CD4-positive, alpha-beta T cell treated with Interleukin-12 subunit alpha and Interleukin-12 subunit beta, for 1 hour (primary cell): ENCODE measurements at places on chromosomes 5 and 9.

- DNase-seq: no peak
Observed at GRCh38 chr9:127928676-127929624, 1.6 kb downstream of the PIP5KL1 start.

- no peak for DNase-seq
Observed at GRCh38 chr9:122118343-122119165, 25.4 kb upstream of the TTLL11 start.

DNA sequence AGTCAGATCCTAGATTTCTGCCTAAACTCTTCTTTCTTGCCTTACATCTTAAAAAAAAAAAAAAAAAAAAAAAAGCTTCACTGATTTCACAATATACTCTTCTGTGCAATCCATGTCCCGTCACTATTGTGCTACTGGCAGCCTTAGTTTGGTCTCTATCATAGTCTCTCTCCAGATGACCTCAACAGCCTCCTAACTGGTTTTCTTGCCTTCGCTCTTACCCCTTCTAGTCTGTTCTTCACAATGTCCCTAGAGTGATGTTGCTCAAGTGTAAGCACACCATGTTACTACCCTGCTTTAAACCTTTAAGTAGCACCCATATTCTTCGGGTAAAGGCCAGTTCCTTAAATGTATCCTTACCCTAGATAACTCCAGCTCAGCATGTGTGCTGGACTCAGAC lies 25.8 kb downstream of the CD180 start:
- no peak for DNase-seq

DNA sequence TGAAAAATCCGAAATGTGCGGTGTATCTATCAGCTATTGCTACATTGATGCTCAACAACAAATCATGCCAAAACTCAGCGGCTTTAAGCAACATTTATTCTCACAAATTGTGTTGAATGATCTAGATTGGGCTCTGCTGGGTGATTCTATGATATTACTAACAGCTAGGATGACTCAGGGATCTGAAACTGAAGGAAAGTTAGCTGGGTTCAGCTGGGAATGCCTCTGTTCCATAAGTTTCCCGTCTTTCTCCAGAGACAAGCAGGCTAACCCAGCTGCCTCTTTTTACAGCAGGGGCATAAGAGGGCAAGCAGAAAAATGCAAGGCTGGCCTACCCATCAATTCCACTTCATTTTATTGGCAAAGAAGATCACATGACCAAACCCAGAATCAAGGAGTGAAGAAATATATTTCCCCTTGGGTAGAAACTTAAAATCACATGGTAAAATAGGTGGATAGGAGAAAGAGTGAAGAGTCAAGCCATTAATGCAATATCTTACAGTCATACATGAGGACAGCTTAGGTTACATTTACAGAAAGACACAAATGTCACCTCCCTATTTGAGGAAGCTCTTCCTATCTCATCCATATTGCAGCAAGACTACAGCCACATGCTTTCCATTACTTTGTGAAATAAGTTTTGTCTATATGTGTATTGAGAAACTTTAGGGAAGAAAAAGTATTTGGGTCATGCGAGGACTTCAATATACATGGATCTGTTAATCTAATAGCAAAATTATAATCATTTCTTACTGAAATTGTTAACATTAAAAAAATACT lies 30.8 kb downstream of the IL7R start:
- DNase-seq: no peak

DNA sequence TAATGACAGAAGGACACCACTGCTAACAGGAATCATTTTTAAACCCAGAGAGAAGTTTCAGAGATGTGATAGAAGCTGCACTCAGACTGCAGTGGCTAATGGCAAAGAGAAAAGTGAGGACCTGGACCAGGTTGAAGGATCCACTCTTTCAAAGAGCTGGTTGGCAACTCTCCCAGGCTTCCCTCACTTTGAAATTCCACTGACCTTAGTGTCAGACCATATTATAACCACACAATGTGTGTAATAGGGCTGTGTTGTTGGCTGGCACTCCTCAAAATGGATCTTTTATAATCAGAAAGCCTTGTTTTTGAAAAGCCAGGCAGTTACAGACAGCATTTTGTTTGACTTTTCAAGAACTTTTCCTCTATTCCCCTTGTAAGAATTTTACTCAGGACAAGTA lies 280.7 kb downstream of the PRELID2 start:
- DNase-seq: no peak

DNA sequence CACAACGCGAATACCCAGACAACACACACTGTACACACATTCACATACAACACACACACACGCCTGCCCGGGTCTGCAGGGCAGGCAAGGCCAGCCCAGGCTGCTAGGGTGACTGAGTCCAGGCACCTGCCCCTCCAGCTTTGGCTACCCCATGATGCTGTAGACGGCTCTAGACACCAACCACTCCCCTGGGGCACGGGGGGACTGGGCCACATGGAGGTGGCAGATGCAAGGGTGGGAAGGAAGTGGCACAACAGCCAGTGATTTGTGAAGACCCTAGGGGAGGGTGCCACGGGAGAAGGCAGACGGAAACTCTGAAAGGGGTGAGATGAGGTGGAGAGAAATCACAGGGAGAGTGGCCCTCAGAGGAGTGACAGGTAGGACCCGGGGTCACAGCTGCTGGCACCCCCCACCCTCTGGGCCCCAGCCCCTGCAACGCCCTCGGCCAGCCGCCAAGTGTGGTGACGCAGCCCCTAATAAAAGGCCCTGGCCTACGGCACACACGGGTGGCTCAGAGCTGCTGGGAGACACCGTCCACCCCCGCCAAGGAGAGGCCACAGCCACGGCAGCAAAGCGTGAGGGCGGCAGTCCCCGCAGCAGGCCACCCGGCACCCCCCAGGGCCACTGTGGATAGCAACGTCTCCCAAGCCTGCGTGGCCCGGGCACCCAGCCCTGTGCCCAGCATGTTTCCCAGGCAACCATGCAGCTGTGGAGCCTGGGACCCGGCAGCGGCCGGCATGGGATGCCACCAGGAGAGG lies 6.6 kb upstream of the CCDC187 start:
- no peak for DNase-seq

GRCh38 chr5:180081481-180081880 lies 9.9 kb upstream of the RNF130 start:
- no peak for DNase-seq

- no peak for DNase-seq
Observed at GRCh38 chr9:69193685-69194032, 19.6 kb downstream of the TJP2 start.

DNA sequence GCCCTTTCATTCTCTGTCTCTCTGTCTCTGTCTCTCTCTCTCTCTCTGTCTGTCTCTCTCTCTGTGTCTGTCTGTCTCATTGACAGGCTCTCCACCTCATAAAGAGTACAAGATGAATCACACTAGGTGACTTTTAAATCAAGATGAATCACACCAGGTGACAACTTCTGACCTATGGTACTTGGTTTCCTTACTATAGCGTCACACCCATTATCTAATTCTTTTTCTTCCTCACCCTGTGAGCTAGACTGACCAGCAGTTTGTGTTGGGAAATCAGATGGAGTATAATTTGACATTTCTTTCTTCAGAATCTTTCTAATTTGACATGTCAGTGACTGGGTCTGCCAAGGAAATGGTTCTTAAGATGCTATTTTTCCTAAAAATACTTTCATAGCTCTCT lies 232.9 kb downstream of the ARRDC3 start:
- no peak for DNase-seq

DNA sequence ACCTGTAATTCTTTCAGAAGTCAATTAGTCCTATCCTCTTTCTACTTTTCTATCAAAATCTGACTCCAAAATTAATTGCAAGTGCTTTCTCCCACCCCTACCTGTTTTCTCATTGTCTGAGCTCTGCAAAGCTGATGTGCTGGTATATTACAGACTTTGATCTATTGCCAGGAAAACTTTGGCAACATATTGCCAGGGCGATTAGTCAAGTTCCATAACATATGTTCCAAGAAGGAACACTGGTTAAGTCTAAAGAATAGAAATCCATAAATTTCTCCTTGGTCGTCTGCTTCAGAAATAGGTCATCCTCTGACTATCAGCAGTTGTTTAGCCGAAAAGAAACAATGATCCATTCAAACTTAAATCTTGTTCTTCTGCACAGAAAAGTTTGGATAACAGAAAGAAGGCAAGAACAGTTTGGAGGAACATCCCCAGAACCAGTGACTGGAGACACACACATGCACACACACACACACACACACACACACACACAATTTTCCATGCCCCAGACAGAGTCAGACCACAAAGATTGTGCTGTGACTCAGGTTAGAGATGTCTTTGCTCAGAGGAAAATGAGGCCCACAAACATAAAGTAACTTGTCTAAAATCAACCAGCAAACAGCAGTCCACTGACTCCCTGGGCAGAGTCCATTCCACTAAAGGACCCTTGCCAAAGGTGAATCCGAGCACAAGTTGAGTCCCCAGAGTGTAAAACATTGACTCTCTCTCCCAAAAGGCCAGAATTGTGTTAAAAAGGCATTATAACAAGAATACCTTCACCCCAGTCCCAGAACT lies 202.1 kb downstream of the DEPDC1B start:
- no peak for DNase-seq

GRCh38 chr9:7782400-7783120 lies 17.0 kb downstream of the DMAC1 start:
- DNase-seq: no peak
